ENCODE measurements at places on chromosomes 1 and 21.

GRCh38 chr21:29245104-29245643, 53.5 kb upstream of the BACH1 start:
- no peak for DNase-seq

GRCh38 chr1:95536501-95536900, 302.5 kb downstream of the RWDD3 start:
- no peak for DNase-seq

GRCh38 chr1:222817529-222817928, 2.7 kb downstream of the DISP1 start:
- no peak for DNase-seq

- DNase-seq = no peak
These were observed 17.1 kb downstream of the MORC3 start for GRCh38 chr21:36337099-36337509.

DNA sequence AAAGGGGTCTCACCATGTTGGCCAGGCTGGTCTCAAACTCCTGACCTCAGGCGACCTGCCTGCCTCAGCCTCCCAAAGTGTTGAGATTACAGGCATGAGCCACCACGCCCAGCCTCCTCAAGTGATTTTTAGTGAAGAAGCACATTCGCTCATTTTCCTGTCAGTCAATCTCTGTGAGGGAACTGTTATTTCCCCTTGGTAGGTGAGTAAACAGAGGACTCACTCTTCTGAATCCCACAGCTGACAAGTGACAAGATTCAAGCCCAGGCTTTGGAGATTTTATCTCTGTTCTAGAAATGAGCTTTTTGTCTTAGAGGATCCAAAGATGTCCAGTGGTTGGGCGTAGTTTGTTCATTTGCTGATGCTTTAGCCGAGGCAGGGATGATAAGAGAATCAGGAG, 43.9 kb upstream of the TACSTD2 start:
- DNase-seq = no peak

DNA sequence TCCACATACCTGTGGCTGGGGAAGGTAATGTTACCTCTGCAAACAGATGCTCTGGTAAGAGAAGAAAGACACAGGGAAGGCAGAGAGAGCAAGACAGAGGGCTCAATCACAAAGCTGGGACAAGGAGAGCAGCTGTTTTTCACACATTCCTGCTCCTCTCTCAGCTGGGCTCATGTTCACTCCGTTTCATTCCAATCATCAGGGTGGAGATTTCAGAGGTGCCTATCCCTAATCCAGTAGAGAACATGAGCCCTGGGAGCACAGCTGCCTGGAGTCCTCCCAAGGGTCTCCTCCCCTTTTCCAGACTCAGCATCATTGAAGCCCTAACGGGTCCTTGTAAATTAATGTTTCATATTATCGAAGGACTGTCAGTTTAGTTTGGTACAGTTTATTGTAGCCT, 19.4 kb downstream of the GADD45A start:
- no peak for DNase-seq

DNA sequence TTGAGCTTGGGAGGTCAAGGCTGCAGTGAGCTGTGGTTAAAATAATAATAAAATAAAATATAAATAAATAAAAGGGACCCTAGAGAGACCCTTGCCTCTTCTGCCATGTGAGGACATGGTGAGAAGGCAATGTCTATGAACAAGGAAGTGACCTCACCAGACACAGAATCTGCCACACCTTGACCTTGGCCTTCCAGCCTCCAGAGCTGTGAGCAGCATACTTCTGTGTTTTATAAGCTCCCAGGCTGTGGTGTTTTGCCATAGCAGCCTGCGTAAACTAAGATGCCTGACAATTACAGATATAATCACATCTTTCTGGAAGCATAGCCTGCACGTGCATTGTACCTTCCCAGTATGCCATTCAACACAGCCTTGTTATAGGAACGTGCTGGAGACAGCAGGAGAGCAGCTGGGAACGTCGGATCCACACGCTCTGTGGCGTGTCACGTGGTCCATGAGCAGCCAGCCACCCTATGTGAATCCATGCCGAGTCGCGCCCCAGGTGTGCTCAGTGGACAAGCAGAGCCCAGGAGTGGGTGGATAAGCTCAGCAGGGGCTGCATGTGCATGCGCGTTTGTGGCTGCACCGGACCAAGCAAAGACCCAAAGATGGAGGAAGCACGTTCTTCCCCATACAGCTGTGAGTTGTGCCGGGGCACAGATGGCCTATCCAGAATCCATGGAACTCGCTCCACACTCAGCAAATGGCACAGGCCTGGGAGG, 17.8 kb downstream of the WNT9A start:
- no peak for DNase-seq

- no peak for DNase-seq
These were observed 17.1 kb downstream of the ZNF281 start for GRCh38 chr1:200392625-200393185.

- no peak for DNase-seq
These were observed at the start of gene LY9 for GRCh38 chr1:160795951-160796383. LY9 (plus strand) TSS chr1:160796174; CDS start chr1:160796188, 14 bp downstream.

DNA sequence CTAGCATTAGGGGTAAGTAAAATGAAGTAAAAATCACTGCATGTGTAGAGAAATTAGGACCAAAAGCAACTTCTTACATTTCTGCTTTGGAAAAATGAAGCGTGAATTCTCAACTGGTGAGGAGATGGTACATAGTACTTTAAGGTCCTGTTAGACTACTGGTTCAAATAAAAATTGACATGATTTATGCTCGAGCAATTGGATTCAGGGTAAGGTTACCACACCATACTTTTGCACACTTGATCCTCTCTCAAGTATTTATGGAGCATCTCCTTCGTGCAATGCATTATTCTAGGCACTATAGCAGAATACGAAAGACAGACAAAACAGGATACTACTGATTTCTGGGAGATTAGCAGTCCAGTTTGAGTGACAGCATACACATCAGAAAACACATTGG, 66.2 kb downstream of the BRINP2 start:
- DNase-seq = no peak

GRCh38 chr1:99397029-99397428, 132.7 kb downstream of the PLPPR4 start:
- DNase-seq = no peak

GRCh38 chr1:176858433-176858916, 306.0 kb downstream of the ASTN1 start:
- DNase-seq = no peak

DNA sequence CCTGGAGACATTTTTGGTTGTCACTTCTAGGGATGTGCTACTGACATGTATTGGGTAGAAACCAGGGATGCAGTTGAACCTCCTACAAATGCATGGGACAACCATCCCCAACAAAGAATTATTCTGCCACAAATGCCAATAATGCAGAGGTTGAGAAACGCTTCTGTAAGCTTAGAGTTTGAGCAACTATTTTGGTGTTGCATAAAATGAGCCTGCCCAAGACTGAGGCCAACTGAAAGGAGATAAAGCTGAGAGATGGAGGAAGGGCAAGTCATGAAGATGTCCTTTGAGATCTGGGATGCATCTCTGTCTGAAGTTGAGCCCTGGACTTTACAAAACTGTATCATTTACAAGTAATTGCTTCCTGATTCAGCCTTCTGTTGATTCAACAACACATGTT, 106.9 kb downstream of the KCNJ15 start:
- no peak for DNase-seq

- no peak for DNase-seq
These were observed 37.2 kb downstream of the ADSS2 start for GRCh38 chr1:244414543-244414942.

GRCh38 chr21:17590430-17590829, 22.3 kb downstream of the BTG3 start:
- no peak for DNase-seq

GRCh38 chr1:98130408-98130807, 209.6 kb upstream of the DPYD start:
- no peak for DNase-seq

- peak; percentile 95 for DNase-seq
These were observed 15.4 kb downstream of the BTG2 start for GRCh38 chr1:203320591-203321272.

DNA sequence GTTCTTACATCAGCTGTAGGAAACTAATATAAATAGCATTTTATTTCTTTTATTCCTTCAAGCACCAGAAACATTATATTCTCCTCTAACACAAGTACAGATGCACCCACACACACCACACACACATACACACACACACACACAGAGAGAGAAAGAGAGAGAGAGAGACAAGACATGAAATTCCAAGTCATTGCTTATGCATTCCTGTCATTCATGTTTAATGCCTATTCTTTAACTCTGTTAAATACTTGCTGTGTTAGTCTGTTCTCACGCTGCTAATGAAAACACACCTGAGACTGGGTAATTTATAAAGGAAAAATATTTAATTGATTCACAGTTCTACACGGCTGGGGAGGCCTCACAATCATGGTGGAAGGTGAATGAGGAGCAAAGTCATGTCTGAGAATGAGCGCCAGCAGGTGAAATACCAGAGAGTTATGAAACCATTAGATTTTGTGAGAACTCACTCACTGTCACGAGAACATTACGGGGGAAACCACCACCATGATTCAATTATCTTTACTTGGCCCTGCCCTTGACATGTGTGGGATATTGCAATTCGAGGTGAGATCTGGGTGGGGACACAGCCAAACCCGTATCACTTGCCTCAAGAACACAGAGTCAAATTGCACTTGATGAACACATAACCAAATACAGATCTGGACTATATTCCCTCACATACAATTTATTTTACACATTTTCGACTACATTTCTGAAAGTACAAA, 1058.1 kb upstream of the TMPRSS15 start:
- no peak for DNase-seq

- DNase-seq = no peak
These were observed 28.2 kb upstream of the LGALS8 start for GRCh38 chr1:236495467-236496112.

GRCh38 chr1:77538956-77539518, 143.4 kb downstream of the ZZZ3 start:
- no peak for DNase-seq

DNA sequence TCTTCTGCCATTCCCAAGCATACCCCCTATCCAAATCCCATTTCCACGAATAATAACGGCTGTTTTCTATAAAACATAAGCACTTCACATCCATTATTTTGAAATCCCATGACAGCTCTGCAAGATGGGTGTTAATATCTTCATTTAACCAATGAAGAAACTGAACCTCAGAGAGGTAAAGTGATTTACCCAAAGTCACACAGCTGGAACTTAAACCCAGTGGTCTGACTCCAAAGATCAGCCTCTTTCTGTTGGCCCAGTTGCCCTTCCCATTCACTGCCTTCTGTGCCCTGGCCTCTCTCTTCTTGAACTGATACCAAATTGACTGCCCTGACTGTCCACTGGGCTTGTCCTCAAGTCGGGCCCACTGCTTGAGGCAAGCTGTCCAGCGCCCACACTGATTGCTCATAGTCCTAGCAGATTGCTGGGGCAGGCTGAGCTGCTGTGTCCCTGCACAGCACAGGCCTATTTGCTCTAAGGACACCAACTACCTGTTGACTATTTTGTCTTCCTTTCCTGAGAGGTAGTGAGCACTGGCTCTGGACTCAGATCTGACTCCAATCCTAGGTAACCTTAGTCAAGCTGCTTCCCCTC, 19.3 kb downstream of the TAL1 start:
- DNase-seq = no peak

DNA sequence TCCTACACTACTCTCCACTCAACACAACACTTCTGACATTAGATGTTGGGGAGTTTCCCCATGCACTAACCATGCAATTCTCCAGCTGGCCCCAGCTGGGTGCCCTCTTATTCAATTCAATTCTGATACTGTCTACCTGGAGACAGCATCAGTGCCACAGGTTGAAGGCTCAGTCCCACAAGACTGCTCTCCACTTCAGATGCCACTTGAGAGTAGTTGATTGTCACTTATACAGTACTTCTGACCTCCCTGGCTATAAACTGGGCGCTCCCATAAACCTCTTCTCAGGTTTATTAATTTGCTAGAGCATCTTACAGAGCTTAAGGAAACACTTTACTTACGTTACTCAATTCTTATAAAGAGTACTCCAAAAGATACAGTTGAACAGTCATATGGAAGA, 442.3 kb downstream of the LRRIQ3 start:
- DNase-seq = no peak

DNA sequence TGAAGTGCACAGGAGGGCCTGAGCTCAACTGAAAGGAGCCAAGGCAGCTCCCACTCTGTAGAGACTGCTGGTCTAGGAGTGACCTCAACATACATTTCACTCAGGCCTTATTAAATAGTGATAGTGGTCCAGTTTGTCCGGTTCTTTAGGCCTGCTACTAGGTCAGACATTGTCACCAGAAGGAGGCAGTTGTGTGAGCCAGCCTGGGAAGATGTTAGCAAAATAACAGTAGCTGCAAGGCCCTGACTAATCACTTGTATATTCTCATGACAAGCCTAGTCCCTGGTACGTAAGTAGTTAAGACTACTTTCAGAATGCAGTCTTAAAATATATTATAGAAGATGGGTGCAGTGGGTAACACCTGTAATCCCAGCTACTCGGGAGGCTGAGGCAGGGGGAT, 264.0 kb upstream of the CAMK1G start:
- DNase-seq = no peak

GRCh38 chr1:191432817-191433216, 725.4 kb upstream of the RGS18 start:
- DNase-seq = no peak

DNA sequence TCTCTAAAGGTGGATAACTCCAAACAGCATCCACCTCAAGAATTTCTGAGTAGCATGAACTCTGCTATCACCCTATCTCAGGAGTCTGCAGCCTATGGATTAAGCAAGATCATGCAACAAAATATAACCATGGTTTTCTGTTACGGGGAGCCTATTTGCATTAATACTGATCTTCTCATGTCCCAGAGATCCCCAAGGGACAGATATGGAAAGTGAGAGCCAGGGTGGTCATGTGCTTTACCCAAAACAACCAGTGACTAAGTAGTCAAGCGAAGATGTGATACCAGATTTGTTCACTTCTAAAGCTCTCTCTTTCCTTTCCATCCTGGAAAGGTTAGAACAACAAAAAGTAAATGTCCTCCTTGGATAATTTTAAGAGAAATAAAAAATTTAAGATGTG, 125.1 kb downstream of the PRRX1 start:
- no peak for DNase-seq

DNA sequence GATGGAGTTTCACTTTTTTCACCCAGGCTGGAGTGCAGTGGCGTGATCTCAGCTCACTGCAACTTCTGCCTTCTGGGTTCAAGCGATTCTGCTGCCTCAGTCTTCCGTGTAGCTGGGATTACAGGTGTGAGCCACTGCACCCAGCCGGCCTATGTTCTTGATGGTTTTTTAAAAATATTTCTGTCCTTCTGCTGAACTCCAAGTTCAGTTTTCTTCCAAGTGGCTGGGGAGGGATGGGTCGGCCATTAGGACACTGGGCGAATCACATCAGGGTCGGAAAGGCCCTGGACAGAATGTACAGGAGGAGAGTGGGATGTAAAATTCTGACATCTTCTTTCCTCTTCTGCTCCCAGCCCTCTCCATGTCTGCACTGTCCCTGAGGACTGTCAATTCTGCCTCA, 289.6 kb downstream of the PTPRU start:
- DNase-seq = no peak
